ENCODE measurements at places on chromosomes 1 and 21. TPM values are rescaled to one million over a fixed set of nuclear protein-coding genes. Genes with fewer than 3 reads are reported as not detected.

Gene NR1I3
- total RNA-seq, result not detected

GRCh38 chr1:60969971-60970509, 112.3 kb upstream of the NFIA start:
- no peak for DNase-seq

GRCh38 chr1:99173282-99173681, 91.0 kb upstream of the PLPPR4 start:
- DNase-seq, result no peak

GRCh38 chr1:99131546-99131945, 126.9 kb upstream of the PLPPR5 start:
- no peak for DNase-seq

Gene PTGFR
- total RNA-seq, result 1.1 TPM

Gene CDC73
- 27.5 TPM for total RNA-seq

DNA sequence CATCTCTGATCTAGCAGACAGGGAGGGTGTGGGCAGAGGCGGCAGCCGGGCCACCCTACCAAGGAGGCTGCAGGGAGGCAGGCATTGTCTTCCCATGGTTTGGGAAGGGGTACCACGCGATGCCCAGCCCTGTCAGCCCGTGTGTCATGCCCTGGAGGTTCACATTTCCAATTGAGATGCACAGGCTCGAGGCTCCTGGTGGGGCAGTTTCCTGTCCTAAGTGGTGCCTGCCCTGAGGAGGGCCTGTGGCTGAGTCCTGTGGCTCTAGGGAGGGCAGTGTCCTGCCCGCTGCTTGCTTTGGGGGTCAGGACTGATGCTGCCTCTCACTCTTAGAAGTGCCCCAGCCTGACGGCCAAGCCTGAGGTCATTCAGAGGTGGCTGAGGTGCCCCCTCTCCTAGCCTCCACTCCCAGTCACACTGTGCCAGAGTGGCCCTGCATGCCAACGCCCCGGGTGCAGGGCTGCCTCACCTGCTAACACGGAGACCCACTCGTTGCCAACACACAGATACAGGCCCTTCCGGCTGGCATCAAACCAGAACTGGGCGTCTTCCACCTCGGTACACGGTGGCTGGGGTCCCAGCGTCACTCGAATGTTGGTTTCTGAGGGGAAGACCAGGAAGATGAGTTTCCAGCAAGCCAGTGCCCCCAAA, 11.9 kb downstream of the KRTAP10-1 start:
- no peak for DNase-seq

GRCh38 chr1:10915594-10915993, 96.9 kb upstream of the TARDBP start:
- peak; percentile 17 for DNase-seq

Gene XCL2
- total RNA-seq, result not detected

GRCh38 chr1:46689897-46690296, 18.2 kb downstream of the TEX38 start:
- no peak for DNase-seq

DNA sequence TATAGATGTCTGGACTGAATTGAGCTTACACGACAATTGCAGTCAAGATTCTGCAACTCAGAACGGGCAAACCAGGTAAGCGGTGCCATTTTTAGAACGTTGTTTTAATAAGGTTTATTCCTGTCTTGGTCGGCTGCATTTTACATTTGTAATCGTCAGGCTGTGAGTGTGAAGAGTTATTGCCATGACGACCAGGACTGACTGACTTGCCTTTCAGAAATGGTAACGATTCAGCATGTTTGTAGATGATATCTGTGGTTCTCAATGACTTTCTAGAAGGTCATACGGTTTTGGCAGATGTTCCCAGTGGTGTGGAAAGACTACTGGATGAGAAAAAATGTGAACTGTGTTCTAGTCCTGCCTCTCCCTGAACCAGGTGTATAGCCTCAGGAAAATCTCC, 271.3 kb upstream of the B3GALT2 start:
- DNase-seq, result no peak

Gene CD247
- 0.65 TPM for total RNA-seq

GRCh38 chr21:24255591-24255990, 1351.7 kb downstream of the MRPL39 start:
- DNase-seq, result no peak

DNA sequence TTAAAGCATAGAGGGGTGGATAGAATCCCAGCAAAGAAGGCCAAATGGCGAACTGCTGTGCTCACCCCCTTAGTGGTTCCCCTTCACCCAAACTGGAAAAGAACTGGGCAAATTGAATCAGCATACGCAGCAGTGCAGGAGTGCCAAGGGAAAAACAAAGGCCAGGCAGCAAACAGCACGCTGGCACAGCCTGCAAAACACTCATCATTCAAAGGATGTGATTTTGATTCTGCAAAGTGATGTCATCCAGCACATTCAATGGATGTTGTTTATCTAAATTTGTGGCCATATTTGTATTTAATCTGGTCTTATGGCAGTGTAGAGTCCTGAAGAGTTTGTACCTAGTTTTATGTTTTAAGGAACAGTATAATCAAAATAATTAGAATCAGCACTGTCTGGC, 71.8 kb upstream of the ECE1 start:
- DNase-seq, result no peak

Gene NBPF10
- 2.4 TPM for total RNA-seq

Gene SELL
- total RNA-seq, result 1.1 TPM

DNA sequence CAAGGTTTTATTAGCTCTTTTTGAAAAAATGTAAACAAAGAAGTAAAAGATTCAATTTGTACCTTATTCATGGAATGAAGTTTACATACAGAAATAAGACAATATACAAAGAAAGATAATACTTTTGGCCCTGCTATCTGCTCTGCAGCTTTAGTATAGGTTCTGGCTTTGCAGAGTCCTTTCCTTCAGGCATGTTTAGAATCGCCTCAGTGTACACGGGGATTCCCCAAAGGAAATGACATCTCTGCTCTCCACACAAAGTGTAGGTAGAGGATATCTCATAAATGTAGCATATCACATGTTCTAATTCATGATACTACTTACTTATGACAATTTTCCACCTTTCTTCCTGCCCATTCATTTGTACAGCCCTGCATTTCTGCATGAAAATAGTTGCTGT, 222.6 kb upstream of the DPYD start:
- DNase-seq, result no peak

DNA sequence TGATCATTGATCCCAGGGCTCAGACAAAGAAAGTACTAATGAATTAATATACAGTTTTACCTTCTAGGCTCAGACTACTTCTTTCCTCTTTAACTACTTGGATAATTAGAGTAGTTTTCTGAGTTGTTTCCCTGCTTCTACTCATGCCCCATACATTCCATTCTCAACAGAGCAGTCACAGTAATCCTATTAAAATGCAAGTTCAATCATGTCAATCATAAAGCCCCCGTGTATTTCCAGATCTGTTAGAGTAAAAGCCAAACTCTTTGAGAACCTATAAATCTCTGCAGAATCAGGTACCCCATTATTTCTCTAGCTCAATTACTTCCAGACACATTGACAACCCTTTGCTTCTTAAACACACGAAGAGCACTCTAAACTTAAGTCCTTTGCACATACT, 242.1 kb upstream of the PRMT6 start:
- no peak for DNase-seq

DNA sequence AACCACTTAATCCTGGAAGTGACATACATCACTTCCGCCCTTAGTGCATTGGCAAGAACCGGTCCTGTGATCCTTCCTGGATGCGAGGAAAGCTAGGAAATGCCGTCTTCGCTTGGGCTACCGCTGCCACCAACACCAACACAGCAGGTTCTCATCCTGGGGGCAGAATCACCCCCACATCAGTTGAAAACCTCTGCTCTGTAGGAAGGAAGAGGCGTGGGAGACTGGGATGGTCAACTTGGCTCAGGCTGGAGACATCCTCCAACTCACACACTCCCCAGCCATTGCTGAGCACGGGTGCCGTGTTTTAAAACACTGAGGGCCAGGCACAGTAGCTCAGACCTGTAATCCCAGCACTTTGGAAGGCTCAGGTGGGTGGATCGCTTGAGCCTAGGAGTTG, 74.9 kb downstream of the ALPL start:
- DNase-seq, result no peak

- no peak for DNase-seq
Measured at GRCh38 chr21:34617753-34618339, 2.9 kb upstream of the RCAN1 start.

Gene OR2T2
- not detected for total RNA-seq

- no peak for DNase-seq
Measured at GRCh38 chr1:214640431-214641213, 37.6 kb downstream of the CENPF start.

DNA sequence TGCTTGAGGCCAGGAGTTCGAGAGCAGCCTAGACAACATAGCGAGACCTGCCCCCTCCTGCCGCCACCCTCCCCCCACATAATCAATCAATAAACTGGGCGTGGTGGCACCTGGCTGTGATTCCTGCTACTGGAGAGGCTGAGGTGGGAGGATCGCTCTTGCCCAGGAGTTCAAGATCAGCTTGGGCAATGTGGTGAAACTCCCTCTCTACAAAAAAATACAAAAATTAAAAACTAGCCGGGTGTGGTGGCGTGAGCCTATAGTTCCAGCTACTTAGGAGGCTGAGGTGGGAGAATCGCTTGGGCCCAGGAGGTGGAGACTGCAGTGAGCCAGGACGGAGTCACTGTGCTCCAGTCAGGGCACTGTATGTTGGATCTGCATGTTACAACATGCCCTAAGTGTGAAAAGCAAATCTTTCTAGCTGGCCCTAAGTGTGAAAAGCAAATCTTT, 7.0 kb upstream of the MDM4 start:
- DNase-seq, result no peak

- DNase-seq, result no peak
Measured at GRCh38 chr1:47914218-47914938, 82.8 kb downstream of the TRABD2B start.

Gene HSD3B2
- 5.4 TPM for total RNA-seq

DNA sequence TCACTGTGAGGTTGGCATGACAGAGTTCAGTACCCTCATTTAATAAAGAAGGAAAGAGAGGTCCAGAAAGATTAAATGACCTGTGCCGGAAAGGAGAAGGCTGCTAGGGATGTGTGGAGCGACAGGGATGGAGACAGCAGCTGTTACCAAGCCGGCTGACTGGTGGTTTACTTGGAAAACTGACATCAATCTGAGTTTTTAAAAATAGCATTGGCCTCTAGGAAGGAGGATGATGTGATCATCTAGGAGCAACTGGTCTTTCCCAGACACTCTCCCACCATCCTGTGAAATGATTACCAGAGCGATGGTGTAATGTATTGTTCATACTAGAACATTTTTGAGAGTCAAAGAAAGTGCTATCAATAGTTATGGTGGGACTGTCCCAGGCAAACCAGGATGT, 154.4 kb downstream of the ZSCAN20 start:
- DNase-seq, result no peak

GRCh38 chr1:210558302-210558701, 229.6 kb downstream of the HHAT start:
- no peak for DNase-seq

- no peak for DNase-seq
Measured at GRCh38 chr1:191905781-191906180, 252.5 kb upstream of the RGS18 start.

GRCh38 chr1:219264561-219264960, 90.9 kb downstream of the LYPLAL1 start:
- no peak for DNase-seq

DNA sequence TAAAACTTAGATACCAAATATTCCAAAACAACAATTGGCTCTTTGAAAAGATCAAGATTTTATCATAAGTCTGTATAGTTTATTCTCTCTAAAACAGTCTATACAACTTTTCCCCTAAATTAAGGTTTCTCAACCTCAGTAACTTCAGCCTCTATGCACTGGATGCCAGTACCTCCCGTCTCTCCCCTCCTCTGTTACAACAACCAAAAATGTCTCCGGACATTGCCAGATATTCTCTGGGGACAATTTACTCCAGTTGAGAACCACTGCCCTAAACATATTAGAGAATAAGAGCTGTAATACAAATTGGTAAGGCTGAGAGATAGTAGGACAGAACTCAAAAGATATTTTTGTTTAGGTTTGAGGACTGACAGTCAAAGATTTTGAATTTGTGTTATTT, 71.6 kb downstream of the TMEM200B start:
- no peak for DNase-seq

Measured in psoas muscle (tissue), 8 donors.